Prostate gland (tissue), 2 donors: ENCODE measurements at places on chromosomes 7 and 10. TPM values are rescaled to one million over a fixed set of nuclear protein-coding genes. Genes with fewer than 3 reads are reported as not detected.

The NPC1L1 gene
- total RNA-seq: 0.23 TPM

The XRCC2 gene
- 1.6 TPM for total RNA-seq

The UPP1 gene
- total RNA-seq: 4.9 TPM

The OR9A2 gene
- total RNA-seq: not detected

The PTN gene
- 56.6 TPM for total RNA-seq

The CHST15 gene
- total RNA-seq: 26.0 TPM

The EMX2 gene
- 1.5 TPM for total RNA-seq

The CALML3 gene
- 1.6 TPM for total RNA-seq

DNA sequence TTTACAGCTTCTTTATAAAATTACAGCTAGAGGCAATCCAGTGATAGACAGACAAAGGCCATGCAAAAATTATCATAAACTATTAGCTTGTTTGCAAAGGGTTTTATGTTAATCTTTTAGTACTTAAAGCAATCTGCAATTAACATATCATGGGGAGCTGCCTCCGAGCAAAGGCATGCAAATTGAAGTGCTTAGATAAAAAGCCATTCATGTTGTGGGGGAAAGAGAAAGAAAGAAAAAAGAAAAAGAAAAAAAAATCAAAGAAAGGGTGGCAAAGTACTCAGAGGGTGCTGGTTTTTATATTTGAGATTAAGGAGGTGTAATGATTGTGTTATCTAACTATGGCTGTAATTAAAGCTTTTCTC lies 799.5 kb downstream of the LRMDA start:
- no peaks in the 10 kb centered on the region for H3K4me1 ChIP-seq
- no peaks in the 10 kb centered on the region for H3K36me3 ChIP-seq
- no peak for DNase-seq
- H3K27me3 ChIP-seq: no peaks in the 10 kb centered on the region

DNA sequence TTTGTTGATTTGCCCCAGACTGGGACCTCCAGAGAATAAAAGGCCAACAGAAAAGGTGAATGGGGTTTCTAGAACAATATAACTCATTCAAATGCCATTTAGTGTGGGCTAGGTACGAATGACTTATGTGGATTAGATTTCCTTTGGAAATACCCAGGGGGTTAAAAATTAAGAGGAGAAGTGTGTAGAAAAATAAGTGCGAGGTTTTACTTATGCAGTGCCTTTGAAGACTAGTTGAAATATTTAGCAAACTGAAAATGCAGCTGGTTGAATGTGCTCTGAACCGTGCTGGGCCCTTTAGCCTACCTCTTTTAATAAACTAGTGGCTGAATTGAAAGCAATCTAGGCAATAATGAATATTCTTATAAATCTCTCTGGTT lies 180.6 kb downstream of the LRMDA start:
- no peaks in the 10 kb centered on the region for H3K36me3 ChIP-seq
- no peaks in the 10 kb centered on the region for H3K4me1 ChIP-seq
- H3K27ac ChIP-seq: no peak overlapping the region
- H3K4me3 ChIP-seq: no peak overlapping the region
- H3K27me3 ChIP-seq: no peaks in the 10 kb centered on the region
- no peak for DNase-seq

DNA sequence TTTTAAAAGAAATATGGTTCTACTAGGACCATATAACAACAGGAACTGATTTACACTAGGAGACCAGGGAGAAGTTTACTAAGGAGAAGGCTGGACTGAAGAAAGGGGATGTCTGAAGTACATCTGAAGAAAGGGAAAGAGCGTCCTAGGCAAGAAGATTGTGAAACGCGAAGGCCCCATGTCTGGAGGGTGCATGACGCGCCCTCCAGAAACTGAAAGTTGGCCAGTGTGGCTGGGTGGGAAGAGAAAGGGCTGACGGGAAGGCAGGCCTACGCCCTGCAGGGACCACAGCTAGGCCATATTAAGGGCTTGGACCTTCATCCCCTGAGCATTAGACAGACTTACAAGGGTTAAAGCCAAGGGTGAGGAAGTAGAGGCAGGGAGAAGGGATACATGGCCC lies 158.0 kb downstream of the TRIL start:
- H3K4me1 ChIP-seq: no peaks in the 10 kb centered on the region
- H3K27me3 ChIP-seq: no peaks in the 10 kb centered on the region
- DNase-seq: no peak
- no peak overlapping the region for H3K4me3 ChIP-seq
- H3K36me3 ChIP-seq: no peaks in the 10 kb centered on the region

DNA sequence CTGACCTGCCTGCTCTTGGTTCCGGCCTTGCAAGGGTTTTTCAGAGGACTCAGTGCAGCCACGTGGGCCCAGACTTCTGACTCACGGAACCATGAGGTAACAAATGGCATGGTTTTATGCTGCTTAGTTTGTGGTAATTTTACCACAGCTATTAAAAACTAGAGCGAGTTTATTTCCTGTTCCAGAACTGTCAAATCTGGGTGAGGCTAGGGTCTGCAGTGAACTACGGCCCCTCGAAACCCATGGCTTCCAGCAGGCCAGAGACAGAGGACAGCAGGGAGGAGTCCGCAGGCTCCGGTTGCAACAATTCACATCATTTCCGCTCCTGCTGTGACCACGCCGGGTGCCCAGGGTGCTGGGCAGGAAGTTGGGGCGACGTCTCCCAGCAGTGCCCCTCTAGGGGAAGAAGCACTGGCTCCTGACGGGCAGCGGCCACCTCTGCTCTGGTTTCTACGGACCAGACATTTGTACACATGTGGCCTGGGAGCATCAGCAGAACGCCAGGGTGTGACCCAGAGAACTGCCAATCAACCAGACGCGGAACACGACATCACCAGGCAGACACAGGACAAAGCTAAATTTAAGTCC lies 74.8 kb downstream of the ADARB2 start:
- no peak overlapping the region for H3K4me3 ChIP-seq
- DNase-seq: no peak
- no peak overlapping the region for H3K27ac ChIP-seq
- no peaks in the 10 kb centered on the region for H3K36me3 ChIP-seq
- H3K27me3 ChIP-seq: no peaks in the 10 kb centered on the region

DNA sequence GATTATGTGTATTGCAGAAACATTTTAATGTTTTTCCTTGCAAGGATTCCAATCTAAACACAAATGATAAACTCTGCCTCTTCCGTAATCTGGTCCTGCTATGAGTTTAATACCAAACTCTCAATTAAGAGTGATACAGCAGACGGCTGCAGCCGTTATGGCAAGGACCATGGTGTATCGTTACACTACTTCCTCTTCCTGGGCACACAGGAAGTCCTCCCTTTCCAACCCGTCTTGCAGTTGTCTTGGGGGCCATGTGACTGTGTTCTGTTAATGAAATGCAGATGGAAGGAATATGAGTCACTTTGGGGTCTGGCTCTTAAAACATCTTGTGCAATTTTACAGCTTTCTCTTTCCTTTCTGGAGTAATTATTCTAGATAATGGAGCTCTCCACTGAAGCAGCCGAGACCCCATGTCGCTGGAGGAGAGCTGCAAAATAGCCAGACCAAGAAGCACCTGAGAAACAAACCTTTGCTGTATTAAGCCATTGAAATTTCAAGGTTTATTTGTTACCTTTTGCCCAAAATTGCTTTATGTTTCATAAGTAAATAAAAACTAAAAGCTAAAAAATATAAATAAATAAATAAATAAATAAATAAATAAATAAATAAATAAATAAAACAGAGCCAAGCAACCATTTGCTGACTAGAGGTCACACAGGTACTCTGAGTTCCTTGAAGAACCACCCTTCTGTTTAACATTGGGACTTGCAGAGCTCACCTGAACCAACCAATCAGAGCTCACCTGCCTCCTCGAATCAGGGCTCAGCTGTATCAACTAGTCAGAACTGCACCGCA lies 74.7 kb downstream of the FRMPD2 start:
- H3K27ac ChIP-seq: no peak overlapping the region
- no peak for DNase-seq
- no peaks in the 10 kb centered on the region for H3K36me3 ChIP-seq
- H3K27me3 ChIP-seq: no peaks in the 10 kb centered on the region
- H3K4me1 ChIP-seq: no peaks in the 10 kb centered on the region

GRCh38 chr10:110527731-110528171 lies 30.0 kb downstream of the DUSP5 start:
- no peaks in the 10 kb centered on the region for H3K36me3 ChIP-seq
- H3K27ac ChIP-seq: no peak overlapping the region
- H3K4me1 ChIP-seq: no peaks in the 10 kb centered on the region
- no peaks in the 10 kb centered on the region for H3K27me3 ChIP-seq

- H3K4me3 ChIP-seq: no peak overlapping the region
- H3K4me1 ChIP-seq: peaks cover 4% of the 10 kb centered on the region
- H3K27ac ChIP-seq: peak overlapping the region; percentile 13
- DNase-seq: peak; percentile 79
- no peaks in the 10 kb centered on the region for H3K36me3 ChIP-seq
These were observed 604.9 kb downstream of the LRMDA start for GRCh38 chr10:76036111-76036940.

DNA sequence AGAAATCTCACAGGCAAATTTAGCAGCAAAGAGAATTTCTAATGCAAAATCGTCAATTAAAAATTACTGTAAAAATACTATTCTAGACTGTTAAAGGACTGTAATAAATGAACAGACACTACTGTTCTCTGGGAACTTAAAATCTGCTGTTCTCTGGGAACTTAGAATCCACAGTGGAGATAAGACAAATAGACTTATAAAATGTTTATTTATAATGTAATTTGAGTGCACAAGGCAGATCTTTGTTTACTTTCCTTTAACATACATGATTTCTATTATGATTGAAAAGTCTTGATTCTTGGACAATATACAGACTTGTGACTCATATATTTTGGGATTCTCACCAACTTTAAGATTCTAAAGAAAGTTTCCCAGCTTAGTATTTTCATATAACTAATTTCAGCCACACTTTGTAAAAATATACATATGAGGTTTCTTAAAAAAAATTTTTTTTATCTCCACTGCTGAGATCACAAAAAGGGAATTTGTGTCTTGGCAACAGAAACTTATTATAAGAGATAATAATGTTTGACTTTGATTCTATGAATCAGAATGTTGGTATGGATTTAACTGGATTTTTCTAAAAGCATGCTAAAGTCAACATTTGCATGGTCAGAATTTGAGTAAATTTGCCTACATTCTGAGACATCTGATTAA lies 166.3 kb upstream of the RHOBTB1 start:
- H3K4me3 ChIP-seq: no peak overlapping the region
- DNase-seq: no peak
- H3K4me1 ChIP-seq: no peaks in the 10 kb centered on the region
- no peaks in the 10 kb centered on the region for H3K36me3 ChIP-seq
- no peak overlapping the region for H3K27ac ChIP-seq

GRCh38 chr7:117134889-117135552 lies 181.7 kb downstream of the ST7 start:
- no peaks in the 10 kb centered on the region for H3K36me3 ChIP-seq
- H3K4me3 ChIP-seq: no peak overlapping the region
- DNase-seq: no peak
- H3K27ac ChIP-seq: no peak overlapping the region
- H3K4me1 ChIP-seq: no peaks in the 10 kb centered on the region

DNA sequence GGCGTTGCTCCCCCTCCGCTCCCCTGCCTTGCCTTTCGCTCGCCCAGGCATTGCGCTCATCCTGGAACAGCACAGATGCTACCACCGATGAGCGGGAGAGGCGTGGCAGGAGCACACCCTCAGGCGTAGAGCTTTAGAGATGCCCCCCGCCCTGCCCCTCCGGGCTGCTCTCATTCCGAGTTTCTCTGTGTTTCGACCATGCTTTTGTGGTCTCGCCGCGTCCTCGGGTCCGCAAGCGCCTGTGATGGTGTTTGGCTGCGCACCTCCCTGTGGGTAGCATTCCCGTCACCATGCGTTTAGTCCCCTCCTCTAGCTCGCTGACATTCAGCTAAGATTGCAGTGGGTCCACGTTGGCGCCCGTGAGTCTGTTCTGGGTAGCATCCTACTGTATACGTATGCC lies 18.7 kb downstream of the NOM1 start:
- no peaks in the 10 kb centered on the region for H3K27me3 ChIP-seq
- H3K36me3 ChIP-seq: no peaks in the 10 kb centered on the region
- no peak overlapping the region for H3K27ac ChIP-seq
- H3K4me3 ChIP-seq: no peak overlapping the region
- no peaks in the 10 kb centered on the region for H3K4me1 ChIP-seq

GRCh38 chr10:69988094-69988493 lies 64.6 kb upstream of the MACROH2A2 start:
- H3K27me3 ChIP-seq: no peaks in the 10 kb centered on the region
- no peaks in the 10 kb centered on the region for H3K4me1 ChIP-seq

DNA sequence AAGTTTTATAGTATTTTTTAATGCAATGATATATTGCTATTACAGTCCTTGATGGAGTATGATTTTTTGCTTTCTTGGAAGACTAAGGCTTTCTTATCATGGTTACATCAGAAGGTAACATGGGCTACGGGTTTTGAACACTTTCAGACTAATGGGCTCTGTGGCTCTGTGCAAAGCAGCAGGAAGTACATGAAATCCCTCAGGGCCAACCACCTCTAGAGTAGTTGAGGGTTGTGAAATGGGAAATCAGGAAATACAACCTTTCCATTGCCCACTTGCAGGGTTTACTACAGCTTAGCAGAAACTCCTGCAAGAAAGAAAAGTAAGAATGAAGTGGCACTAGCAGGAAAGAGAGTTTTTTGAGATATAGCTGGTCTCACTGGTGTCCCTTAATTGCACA lies 853.5 kb downstream of the KCNMA1 start:
- no peaks in the 10 kb centered on the region for H3K36me3 ChIP-seq
- no peak overlapping the region for H3K27ac ChIP-seq
- no peak for DNase-seq
- H3K27me3 ChIP-seq: no peaks in the 10 kb centered on the region
- H3K4me3 ChIP-seq: no peak overlapping the region

GRCh38 chr7:78576236-78576635 lies 777.7 kb downstream of the PHTF2 start:
- H3K27ac ChIP-seq: no peak overlapping the region
- DNase-seq: no peak
- H3K36me3 ChIP-seq: no peaks in the 10 kb centered on the region
- H3K27me3 ChIP-seq: no peaks in the 10 kb centered on the region
- H3K4me3 ChIP-seq: no peak overlapping the region

GRCh38 chr7:54781134-54781920 lies 22.3 kb upstream of the SEC61G start:
- H3K27ac ChIP-seq: no peak overlapping the region
- no peak for DNase-seq
- no peaks in the 10 kb centered on the region for H3K4me1 ChIP-seq
- H3K36me3 ChIP-seq: no peaks in the 10 kb centered on the region
- no peak overlapping the region for H3K4me3 ChIP-seq
- H3K27me3 ChIP-seq: no peaks in the 10 kb centered on the region

DNA sequence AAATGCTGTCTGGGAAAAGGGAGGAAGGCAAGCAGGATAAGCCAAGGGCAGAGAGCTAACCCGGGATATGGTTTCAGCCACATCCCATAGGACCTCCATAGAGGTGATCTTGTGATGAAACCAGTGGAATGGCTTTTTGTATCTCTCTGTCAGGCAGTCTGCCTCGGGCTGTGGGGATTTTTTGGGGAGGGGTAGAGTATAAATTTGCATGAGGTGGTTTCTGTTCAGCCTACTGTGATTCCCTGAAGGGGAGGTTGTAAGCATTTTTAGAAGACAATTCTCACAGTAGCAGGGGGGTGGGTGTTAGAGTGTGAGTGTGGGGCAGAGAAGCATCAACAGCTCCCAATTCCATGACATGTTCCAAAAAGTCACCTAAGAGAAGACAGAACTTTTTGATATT lies 11.8 kb downstream of the OR9A2 start:
- H3K27me3 ChIP-seq: no peaks in the 10 kb centered on the region
- no peak overlapping the region for H3K27ac ChIP-seq
- no peaks in the 10 kb centered on the region for H3K36me3 ChIP-seq
- DNase-seq: no peak

- no peak overlapping the region for H3K4me3 ChIP-seq
- peaks cover 2% of the 10 kb centered on the region for H3K4me1 ChIP-seq
- DNase-seq: no peak
- no peaks in the 10 kb centered on the region for H3K36me3 ChIP-seq
These were observed 90.5 kb upstream of the PDGFA start for GRCh38 chr7:610141-610530.
